Stimulated activated CD4-positive, alpha-beta T cell treated with anti-CD3 and anti-CD28 coated beads, Interleukin-1b, Interleukin-23, amount 100 ng/mL, for 1 hour (primary cell): ENCODE measurements at places on chromosomes 13 and 19.

DNA sequence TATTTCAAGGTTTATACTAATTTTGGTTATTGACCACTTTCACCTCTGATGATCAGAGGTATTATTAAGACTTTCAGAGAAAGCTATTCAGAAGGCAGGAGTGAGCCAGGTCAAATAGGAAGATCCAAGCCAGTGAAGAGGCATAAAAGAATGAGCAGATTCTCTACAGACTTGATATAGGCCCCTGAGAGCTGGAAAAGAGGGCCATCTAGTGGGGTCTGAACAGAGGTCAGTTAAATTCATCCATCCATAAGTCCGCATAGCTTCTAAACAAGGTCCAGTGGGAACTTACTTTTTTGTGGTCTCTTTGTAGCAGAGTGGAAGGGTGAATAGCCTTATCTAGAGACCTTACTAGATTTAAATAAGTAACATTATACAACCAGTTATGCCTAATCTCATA, 126.6 kb upstream of the UFM1 start:
- DNase-seq = no peak

DNA sequence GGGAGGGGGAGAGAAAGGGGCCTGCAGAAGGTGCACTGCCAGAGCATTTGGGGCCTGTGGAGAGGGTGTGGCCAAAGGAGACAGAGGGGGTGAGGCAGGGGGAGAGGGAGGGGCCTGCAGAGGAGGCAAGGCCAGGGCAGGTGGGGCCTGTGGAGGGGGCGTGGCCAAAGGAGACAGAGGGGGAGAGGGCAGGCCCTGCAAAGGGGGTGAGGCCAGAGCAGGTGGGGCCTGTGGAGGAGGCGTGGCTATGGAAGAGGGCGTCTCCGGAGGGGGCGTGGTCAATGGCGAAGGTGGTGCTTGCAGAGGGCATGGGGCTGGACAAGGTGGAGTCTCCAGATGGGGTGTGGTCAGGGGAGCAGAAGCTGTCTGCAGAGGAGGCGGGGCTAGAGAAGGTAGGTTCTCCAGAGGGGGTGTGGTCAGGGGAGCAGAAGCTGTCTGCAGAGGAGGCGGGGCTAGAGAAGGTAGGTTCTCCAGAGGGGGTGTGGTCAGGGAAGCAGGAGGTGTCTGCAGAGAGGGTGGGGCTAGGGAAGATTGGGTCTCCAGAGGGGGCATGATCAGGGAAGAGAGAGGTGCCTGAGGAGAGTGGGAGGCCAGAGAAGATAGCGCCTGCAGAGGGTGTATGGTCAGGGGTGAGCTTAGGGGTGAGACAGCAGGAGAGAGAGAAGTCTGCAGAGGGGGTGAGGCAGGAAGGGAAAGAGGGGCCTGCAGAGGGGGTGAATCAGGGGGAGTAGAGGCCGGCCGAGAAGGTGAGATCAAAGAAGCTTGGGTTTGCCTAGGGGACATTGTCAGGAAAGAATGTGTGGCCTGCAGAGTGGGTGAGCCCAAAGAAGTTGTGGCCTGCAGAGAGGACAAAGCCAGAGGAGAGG, 3.4 kb downstream of the PRR36 start:
- DNase-seq = no peak

GRCh38 chr13:109719962-109720646, 66.3 kb downstream of the IRS2 start:
- DNase-seq = no peak

DNA sequence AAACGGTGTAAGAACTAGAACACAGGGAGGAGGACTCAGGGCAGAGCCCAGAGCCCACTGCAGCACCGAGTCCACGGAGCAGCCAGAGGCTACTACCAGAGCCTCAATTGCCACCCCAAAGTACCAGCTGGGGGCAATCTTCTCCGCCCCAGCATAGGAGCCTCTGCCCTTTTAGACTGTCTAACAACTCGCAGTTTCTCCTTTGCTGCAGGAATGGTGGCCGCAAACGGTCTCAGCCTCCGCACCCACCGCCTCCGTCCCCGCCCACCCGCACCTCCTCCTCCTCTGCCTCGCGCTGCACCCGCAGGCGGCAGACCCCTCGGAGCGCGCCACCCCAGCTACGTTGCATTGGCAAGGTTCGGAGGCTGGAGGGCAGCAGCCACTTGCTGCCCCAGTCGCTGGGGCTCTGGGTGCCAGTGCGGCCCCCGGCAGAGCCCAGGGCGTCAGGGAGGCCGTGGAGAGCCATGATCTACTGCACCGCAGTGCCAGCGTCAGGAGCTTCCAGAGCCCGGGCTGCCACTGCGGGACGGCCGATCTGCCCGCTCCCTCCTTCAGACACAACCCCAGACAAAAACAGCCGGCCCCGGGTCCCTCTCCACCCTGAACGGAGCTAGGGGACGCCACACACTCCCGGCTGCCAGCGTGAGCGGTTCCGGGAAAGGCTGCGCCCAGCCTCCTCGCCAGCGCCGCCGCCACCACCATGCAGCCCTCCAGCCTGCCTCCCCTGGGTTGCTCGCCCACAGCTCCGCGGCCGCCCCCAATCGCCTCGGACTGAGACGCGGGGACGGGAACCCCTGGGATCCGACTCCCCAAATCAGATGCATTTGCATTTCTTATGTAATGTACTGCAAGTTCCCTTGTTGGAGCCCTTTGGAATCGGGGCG, 1.8 kb downstream of the FGF14 start:
- DNase-seq = no peak

- DNase-seq = no peak
Observed at GRCh38 chr13:67120872-67121531, 109.1 kb downstream of the PCDH9 start.

DNA sequence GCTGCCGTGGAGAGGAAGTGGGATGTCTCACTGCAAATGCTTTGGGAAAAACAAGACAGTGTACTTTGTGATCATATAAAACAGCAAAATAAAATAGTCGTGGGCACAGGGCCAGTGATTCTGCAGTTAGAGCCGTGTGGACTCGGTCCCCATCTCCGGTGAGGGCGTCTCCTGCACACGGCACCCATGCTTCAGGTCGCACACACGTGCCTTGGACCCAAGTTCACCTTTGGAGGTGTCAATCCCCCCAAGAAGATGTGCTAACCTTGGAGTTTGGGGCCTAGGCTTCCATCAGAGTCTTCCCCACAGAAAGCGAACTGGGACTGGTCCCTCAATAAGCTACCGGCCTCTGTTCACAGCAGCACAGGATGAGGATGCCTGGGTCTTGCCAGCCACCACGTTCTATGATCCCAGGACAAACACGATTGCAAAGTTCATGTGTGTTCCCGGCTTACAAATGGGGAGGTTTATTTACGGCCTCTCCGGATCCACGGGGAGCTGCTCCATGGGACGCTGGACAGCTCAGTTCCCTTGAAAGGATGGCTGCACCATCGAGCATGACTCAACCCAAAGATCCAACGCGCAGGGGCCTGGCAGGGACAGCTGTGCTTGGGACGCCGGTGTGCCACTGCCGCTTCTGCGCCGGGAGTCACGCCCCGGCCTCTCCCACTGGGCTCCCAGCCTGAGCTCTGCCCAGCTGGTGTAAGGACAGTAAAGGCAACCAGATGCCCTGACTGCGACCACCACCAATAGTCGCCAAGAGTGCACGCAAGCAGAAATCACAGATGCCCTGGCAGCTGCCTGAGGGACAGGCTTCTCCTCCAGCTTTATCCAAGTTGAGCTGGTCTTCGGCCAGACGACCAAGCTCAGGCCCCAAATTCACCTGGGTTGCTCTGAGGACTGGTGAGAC, 8.6 kb downstream of the GAS6 start:
- DNase-seq = no peak

DNA sequence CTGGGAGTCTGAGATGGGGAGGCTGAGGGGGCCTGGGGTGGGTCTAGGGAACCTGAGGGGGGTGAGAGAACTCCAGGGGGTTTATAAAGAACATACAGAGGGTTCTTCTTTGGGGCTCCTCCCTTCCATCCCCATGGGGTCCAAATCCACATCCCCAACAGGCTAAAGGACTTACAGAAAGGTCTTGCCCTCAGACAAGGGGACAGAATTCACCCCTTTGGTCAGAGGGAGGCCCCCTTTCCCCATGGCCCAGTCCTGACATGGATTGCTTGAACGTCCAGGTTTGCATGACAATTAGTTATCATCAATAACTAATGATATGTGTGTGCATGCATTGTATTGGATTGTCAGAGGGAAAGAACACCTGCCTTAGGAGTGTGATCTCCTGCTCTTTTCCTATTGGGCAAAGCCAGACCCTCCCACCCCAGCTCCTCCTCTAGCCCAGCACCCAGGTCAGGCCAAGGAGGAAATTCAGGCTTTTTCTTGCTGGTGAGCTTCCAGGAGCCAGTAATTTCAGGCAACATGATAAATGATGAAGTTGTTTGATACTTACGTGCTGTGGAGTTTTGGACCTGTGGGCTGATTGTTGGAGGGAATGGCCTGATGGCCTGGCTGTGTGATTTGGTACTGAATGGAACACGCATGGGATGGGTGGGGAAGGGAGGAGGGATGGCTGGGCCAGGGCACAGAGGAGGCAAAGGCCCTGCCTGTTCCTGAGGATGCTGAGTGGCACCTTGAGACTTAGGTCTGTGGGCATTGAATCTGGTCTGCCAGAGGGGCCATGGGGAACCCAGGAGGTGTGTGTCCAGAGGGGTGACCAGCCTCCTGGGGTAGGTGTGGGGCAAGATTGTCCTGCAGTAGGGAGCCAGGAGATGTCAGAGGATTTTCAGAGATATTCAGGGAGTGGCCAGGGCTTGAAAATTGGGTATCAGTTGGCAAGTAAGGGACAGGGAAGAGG, 1.1 kb downstream of the KLHL26 start:
- no peak for DNase-seq

DNA sequence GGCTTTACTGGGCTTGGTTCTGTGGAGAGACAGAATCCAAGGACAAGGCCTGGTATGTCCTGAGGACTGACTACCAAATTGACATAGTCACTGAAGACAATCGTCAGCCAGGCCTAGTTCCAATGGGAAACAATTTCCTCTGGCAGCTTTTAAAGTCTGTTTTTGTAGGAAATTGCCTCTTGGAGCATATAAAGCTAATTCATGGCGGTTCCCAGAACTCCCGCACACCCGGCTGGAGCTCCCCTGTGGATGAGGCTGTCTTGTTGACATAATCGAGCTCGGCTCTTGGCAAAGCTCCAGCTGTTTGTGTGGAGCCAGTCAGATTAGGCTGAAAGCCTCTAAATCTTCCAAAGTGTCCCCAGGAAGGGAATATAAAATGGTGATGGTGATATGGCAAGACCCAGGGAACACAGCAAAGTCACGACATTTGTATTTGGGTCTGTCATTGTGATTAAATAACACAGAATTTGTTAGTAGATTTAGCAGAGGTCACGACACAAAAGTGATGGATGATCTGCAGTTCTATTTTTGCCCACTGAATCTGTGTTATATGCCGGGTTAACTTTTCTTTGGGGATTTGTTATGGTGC, 395.0 kb downstream of the PCDH9 start:
- no peak for DNase-seq

GRCh38 chr13:21481359-21481758, 22.3 kb upstream of the ZDHHC20 start:
- no peak for DNase-seq

DNA sequence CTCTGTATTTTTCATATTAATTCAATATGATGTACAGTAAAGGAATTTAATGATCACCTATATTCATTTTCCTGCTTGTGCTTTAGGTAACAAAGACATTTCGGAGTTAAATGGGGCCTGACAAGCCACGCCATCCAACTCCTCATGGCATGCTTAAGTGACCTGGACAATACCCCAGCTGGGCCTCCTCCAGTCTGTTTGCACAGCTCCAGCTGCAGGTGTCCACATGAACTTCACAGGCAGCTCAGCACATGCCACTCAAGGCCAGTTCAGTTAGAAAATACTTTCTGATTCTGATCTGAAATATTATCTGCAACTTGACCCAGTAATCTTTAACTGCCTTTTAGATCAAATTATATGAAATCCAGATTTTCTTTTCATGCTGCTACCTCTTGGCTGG, 89.6 kb upstream of the SLC15A1 start:
- no peak for DNase-seq

- no peak for DNase-seq
Observed at GRCh38 chr19:49491804-49492572, 4.2 kb upstream of the RPS11 start.

DNA sequence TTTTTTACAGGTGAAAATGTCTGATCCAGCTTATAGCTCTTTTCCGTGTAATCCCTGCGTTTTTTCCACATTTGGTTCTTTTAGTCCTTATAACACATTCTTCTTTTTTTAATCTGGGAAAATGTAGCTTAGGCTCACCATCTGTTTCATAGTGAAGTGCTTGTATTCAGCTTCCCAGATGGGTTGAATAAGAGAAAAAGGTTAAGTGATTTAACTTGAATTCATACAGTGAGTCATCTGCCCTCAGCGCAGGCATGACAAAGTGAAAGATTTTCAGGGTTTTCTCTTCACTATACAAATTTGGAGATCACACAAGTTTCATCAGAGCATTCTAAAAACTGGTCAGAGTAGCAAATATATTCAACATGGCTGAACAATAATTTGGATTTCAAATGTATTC, 224.8 kb downstream of the SPRY2 start:
- DNase-seq = no peak

DNA sequence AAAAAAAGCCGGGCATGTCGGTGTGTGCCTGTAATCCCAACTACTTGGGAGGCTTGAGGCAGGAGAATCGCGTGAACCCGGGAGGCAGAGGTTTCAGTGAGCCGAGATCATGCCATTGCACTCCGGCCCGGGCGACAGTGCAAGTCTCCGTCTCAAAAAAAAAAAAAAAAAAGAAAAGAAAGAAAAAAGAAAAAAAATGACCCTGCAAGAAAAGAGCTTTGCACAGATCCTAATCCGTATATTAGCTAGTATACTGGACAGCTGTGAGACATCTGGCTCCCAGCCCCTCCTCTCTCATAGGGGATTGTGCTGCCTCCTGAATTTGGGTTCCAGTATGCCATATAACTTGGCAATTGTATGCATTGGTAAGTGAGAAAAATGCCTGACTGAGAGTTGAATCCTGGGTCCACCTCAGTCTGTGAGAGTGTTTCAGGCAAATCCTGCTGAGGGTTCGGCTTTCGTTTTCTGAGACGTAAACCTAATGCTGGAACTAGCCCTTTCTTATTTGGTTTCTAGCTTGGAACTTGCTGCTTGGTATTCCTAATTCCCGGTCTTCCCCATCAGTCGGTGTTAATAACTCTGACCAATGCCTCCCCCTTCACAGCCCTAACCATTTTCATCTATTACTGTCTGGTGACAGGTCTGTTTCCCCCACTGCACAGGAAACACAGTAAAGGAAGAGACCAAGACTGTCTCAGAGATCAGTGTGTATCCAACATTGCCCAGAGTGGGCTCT, 1.3 kb upstream of the AKT2 start:
- DNase-seq = no peak

GRCh38 chr13:103031332-103031873, 34.8 kb downstream of the SLC10A2 start:
- DNase-seq = no peak

- DNase-seq = no peak
Observed at GRCh38 chr13:80436571-80437169, 95.7 kb upstream of the SPRY2 start.

DNA sequence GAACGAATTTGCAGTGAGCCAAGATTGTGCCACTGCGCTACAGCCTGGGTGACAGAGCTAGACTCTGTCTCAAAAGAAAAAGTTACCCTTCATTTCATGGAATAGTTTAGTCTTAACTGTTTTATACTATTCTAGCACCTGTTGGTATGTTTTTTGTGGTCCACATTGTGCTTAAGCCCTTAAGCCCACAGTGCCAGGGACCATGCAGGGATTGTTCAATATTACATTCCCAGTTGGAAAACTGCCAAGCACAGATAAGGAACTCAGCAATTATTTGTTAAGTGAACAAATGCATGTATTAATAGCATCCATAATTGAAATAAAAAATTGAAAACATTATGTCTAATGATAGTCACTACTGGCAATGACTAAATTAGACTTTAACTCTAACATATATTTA, 193.5 kb downstream of the PCDH17 start:
- DNase-seq = no peak
